GDM1 (cell line): ENCODE measurements at places on chromosomes 7 and 10.

- DNase-seq, result no peak
Measured at GRCh38 chr7:33904681-33905388, 504 bp upstream of the BMPER start.

GRCh38 chr10:132884041-132884440 lies 58.3 kb downstream of the CFAP46 start:
- no peak for DNase-seq

- DNase-seq, result no peak
Measured at GRCh38 chr10:128382225-128382624, 256.0 kb upstream of the MKI67 start.

DNA sequence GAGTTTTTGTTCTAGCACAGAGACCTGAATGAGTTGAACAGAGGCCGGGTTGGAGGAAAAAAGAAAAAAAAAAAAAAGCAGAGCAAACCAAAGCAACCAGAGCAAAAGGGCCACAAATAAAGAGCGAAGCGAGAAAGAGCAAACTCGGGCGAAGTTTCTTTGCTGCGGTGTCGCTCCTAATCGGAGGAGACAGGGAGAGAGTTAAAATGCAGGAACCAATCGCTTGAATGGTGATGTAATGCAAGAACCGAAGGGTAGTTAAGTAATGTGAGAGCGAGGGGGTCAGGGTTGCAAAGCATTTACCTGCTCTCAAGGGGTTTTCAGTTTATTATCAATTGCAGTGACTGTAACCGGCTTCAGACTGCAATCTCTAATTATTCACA lies 271.7 kb downstream of the TRIL start:
- no peak for DNase-seq

DNA sequence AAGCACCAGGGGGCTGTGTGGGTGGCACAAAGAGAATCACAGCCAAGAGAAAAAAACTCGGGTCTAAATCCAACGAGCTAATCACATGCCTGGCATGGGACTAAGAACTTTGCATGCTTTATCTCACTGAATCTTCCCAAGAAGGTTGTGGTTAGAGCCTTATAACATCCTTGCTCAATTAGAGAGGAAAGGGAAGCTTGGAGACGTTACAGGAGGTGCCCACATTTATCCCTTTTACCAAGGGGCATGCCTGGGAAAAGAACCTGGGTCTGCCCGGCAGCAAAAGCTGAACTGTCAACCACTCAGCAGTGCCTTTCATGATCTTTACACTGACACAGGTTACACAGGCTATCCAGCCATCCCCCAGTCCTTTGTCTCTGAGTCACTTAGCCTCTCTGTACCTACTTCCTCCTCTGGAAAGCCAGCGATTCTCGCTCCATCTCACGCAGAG lies 190.1 kb downstream of the PRPF18 start:
- DNase-seq, result no peak

DNA sequence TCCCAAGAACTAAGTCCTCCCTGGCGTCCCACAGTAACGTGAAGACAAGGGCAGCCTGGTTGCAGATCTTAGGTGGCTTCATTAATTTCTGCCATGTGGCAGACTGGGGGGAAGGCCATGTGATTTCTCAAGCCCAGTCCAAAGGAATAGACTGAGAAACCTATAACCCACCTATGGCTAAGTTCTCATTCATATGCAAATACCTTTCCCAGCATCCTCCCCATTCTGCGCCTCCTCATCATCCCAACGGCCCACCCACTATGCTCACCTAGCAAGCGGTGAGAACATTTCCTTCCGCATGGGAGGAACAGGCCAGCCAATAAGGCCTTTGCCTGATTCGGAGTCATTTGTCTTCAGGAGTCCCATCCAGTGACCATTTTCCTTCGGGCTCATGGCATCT lies 8.2 kb upstream of the CLEC2L start:
- no peak for DNase-seq

DNA sequence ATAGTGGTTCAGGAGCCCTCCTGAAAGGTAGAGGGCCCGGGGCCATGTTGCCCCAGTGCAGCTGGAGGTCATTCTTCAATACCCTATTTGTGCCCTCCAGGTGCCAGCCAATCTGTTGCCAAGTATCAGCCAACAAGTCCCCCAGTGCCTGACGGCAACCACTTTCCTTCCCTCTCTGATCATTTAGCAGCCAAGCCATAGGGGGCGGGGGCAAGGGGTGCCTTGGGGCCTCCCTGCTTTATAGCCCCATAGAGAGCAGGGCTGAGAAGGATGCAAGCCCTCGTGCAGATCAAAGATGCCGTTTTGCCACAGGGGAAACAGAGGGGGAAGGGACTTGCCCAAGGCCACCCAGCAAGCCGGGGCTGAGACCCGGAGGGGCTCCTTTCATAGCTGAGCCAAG lies 149.0 kb upstream of the CHST15 start:
- DNase-seq, result no peak

- no peak for DNase-seq
Measured at GRCh38 chr7:155764438-155764793, 47.8 kb downstream of the SHH start.

DNA sequence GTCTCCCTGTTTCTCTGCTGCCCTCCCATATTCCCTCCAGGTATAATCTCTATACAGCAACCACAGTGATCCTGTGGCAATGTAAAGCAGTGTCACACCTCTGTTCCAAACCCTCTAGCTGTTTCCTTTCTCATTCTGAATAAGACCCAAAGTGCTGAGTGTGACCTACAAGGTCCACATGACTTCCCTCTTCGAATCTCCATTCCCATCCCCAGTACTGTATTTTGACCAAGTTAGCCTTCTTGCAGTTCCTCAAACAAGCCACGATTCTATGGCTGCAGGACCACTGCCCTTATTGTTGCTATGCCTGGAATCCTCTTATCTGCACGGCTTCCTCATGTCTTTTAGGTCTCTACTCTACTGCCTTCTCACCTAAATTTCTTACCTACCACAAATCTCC lies 291.9 kb downstream of the DOCK4 start:
- DNase-seq, result no peak

DNA sequence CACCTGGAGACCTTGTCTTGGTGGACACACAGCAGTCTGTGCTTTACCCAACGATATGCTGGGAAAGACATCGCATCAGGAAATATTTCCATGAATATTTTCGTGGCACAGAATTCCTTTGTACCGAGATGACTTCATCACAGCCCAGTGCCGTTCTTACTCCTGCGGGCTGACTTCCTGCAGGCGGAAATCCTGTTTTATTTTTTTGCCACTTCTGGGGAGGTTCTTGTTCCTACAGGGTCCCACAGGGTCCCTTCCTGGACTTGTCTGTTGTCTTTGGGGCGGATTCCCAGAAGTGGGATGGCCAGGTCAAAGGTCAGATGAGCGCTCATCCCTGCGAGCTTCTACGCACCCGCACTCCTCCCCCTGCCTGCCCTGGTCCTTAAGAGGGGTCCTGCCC lies 86.5 kb downstream of the DNAJB6 start:
- no peak for DNase-seq

DNA sequence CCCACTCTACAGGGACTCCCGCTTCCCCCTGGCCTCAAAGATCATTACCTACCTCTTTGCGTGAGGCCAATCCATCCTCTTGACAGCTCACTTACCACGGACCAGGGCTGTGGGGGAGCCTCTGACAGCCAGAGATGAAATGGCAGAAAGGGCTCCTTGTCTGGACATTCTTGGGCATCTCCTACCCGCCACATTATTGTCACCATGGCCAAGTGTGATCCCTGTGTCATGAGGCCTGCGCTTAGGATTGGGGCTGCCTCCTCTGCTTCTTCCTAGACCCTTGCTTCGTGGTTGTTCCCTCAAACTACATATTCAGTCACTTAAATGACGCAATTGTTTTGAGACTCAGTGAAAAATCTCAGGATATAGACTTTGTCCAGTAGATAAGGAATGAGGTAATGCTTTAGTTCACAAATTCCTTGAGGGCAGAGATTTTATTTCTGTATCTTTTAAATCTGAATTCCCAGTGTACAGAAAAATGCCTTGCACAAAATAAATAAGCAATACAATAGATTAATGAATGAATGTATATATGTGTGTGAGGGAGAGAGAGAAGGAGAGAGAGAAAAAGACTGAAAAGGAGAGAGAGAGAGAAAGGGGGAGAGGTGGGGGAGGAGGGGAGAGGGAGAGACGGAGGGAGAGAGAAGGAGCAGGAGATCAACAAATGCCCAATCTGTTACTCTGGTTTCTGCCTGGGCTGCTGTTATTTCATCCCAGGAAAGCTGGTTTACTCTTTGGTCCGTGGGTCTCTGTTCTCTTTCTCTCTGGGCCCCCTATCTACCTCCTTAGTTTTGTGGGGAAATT lies 159.0 kb downstream of the PLXNA4 start:
- no peak for DNase-seq

- no peak for DNase-seq
Measured at GRCh38 chr10:104127411-104127810, 5.4 kb downstream of the SFR1 start.

DNA sequence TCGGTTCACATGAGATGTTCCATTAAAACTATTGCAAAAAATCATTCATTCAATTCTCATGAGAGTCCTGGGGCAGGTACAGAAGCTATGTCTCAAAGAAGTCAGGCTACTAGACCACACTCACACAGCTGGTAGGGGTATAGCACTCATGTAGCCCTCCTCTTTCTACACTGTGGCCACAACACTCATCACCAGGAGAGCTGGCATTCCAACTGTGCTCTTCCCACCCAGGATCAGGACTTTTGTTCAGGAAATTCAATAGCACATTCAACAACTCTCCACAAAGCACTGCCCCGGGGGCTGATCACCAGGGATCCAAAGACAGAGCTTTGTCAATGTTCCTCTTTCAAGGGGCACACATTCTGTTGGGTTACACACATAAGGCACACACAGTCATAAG lies 31.0 kb upstream of the C10orf90 start:
- DNase-seq, result no peak

GRCh38 chr7:140489026-140489359 lies 9.7 kb upstream of the MKRN1 start:
- DNase-seq, result peak; percentile 57
